ENCODE measurements at places on chromosomes 16 and 17. TPM values are rescaled to one million over a fixed set of nuclear protein-coding genes. Genes with fewer than 3 reads are reported as not detected.

The KREMEN2 gene
- 8.5 TPM for total RNA-seq

The KRT24 gene
- total RNA-seq = not detected

DNA sequence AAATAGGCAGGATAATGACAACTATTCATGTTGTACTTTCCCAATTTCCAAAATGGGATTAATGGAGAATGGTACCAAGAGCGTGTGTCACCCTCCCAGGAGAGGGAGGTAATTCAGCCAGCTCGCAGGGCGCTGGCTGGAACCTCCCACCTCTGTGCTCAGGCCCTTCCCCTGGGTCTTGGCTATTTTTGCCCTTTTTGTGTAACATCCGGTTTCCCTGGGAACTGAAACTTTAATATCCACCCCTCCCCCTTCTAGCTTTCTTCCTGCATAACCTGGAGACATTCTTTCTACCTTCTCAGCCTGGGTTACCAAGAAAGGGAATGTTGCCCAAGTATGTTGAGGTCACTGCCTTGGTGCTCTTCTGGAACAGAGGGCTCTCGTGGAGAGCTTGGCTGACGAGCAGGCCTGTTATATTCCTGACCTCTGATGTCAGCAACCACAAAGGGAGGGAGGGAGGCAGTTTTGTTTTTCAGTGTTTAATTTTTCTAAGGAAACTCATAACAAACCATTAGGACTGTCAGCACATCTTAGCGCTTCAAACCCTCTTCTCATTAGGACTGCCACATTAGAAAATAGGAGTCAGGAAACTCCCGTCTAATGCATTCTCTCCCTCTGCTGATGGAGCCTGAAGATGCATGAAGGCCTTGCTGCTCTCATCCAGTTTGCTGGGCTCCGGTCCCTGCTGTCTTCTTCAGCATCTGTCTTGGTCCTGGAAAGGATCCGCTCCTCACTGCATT lies 25.6 kb downstream of the ITGB3 start:
- peak overlapping the region; percentile 43 for H3K4me3 ChIP-seq
- DNase-seq = peak; percentile 94
- H3K36me3 ChIP-seq = no peaks in the 10 kb centered on the region
- peak overlapping the region; percentile 85 for H3K27ac ChIP-seq

GRCh38 chr17:4642286-4642685 lies 808 bp upstream of the ALOX15 start:
- H3K27ac ChIP-seq = no peak overlapping the region
- DNase-seq = no peak
- no peaks in the 10 kb centered on the region for H3K36me3 ChIP-seq
- H3K27me3 ChIP-seq = no peaks in the 10 kb centered on the region
- H3K4me1 ChIP-seq = peaks cover 14% of the 10 kb centered on the region

DNA sequence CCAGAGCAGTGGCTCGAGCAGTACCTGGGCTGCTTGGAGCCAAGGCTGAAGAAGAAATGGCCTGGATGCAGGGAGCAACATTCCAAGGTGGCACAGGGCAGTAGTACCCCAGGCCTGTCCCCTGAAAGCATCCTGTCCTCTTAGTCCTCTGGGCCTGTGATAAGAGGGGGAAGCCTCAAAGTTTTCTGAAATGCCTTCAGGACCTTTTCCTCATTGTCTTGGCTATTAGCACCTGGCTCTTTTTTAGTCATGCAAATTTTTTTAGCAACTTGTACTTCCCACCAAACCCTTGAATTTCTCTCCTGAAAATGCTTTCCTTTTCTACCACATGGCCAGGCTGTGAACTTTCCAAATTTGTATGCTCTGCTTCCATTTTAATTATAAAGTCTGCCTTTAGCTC lies 148.9 kb downstream of the HS3ST2 start:
- H3K27ac ChIP-seq = no peak overlapping the region
- H3K4me1 ChIP-seq = no peaks in the 10 kb centered on the region
- no peaks in the 10 kb centered on the region for H3K36me3 ChIP-seq
- no peaks in the 10 kb centered on the region for H3K27me3 ChIP-seq

DNA sequence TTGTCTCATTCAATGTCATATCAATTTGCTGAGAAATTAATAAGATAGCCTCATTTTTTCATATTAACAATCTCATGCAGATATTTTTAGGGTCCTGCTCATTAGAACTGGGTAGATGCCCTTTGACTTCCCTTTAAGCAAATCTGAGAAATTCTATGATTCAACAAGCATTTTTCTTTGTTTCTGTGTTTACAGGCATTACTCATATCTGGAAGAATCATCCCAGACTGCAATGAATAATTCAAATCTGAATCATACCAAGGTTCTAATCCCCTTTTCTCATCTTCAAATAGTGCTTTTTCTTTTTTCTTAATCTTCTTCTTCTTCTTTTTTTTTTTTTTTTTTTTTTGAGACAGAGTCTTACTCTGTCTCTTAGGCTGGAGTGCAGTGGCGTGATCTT lies 69.2 kb upstream of the KIFC3 start:
- H3K27ac ChIP-seq = no peak overlapping the region
- no peak overlapping the region for H3K4me3 ChIP-seq
- no peaks in the 10 kb centered on the region for H3K4me1 ChIP-seq
- H3K27me3 ChIP-seq = no peaks in the 10 kb centered on the region
- no peaks in the 10 kb centered on the region for H3K36me3 ChIP-seq

DNA sequence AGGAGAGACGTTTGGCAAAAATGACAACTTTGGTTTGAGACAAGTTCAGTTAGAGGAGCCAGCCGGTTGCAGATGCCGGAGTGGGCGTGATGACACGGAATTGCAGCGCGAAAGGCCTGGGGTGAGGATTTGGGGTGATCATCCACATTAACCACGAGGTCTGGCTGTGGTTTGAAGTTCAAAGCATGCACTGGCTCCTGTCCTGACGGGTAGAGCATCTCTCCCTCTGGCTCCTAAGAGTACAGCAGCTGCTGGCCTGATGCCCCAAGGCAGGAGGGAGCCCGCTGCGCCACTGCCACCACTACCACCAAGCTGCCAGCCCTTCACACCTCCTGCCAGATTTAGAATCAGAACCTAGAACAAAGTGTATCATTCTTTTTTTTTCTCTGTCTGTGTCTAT lies 3.7 kb downstream of the RHBDL3 start:
- H3K27me3 ChIP-seq = no peaks in the 10 kb centered on the region
- peaks cover 4% of the 10 kb centered on the region for H3K4me1 ChIP-seq
- no peak overlapping the region for H3K27ac ChIP-seq
- no peak overlapping the region for H3K4me3 ChIP-seq
- no peak for DNase-seq

All from Karpas-422 (cell line).